ENCODE measurements at places on chromosomes 11 and 22.

DNA sequence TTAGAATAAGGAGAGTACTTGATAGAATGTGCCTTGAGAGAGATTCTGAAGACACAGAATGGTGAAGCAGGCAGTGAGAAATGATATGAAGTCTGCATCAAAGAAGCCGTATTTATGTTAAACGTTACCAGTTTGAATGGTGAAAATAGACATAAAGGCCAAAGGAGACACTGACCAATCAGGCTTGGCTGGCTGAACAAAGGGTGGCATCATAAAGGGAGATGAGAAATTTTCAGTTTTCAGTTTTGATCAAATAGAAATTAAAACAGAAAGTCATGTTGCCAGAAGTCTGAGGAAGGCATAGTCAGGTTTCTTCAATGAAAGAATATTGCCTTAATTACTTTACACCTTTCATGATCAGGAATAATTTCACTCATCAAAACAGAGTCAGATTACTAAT lies 6.6 kb downstream of the OR51F1 start:
- DNase-seq, result no peak

GRCh38 chr11:120009938-120010337 lies 128.0 kb downstream of the TRIM29 start:
- DNase-seq, result no peak

- DNase-seq, result no peak
Measured at GRCh38 chr22:44385781-44386180, 73.0 kb upstream of the SHISAL1 start.

- DNase-seq, result no peak
Measured at GRCh38 chr11:75334402-75334891, 17.0 kb downstream of the ARRB1 start.

- no peak for DNase-seq
Measured at GRCh38 chr11:134792044-134792443, 380.0 kb upstream of the B3GAT1 start.

- no peak for DNase-seq
Measured at GRCh38 chr11:73216465-73216864, 1.6 kb upstream of the P2RY2 start.

DNA sequence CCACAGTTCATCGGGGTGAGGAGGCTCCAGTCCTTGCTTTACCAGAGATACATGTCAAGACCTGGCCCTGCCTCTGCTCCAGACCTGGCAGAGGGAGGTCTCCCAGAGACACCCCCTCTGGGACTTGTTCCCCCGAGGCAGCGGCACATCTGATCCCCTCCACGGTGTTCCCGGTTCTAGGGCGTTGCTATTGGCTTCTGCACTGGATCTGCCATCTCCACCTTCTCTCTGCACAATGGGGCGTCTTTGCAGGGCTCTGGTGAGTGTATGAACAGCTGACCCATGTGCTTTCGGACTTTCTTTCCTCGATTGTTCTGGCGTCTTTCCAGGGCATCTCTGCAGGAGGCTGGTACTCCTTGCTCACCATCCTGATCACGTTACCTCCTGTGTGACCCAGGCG lies 930.4 kb downstream of the TBC1D22A start:
- no peak for DNase-seq

DNA sequence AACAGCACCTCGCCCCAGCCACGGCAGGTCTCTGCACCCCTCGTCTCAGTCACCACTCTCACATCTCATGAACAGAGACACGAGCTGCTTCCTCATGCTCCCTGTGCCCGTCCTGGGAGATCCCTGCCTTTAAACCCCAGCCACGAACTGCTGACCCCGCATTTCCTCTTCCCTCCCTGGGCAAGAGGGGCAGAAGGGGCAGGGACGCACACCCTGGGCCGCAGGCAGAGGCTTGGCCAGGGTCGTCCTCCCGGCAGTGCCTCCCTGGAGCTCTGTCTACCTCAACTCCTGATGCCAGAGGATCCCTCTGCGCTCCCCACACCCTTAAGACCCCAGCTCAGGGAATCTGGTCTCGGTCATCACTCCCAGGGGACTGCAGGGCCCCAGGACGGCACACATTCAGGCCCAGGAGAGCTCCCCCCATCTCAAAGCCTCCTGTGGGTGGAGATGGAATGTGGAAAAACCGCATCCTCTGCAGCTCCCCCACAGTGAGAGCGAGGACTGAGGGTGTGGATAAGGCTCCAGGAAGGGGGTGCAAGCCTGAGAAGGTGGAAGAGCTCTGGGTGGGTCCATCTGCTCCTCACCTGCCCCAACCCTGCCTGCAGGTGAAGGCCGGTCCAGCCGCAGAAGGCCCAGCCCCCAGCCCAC lies 1.2 kb downstream of the BID start:
- no peak for DNase-seq

Measured in nucleus accumbens (tissue), 56 donors.